ENCODE measurements at places on chromosomes 2 and 18.
A peak's percentile ranks its signal among the peaks of the same experiment; 100 is the strongest.

GRCh38 chr18:7303316-7304060, 72.6 kb downstream of the LRRC30 start:
- no peak for DNase-seq

DNA sequence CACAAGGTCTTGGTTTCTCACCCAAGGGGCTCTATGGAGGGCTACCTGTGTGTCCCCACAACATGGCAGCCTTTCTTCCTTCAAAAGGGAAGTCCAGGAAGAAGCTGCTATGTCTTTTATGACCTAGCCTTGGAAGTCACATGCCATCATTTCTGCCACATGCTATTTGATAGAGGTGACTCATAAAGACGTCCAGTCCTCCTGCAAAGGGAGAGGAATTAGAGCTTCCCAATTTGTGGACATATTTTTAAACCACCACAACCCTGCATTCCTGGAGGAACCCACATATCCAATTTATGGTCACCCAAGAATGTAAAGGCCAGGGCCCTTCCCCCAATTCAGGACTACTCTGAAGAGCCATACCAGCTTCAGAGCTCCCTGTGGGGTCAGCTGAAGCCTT, 246.2 kb downstream of the CYP26B1 start:
- DNase-seq, result no peak

GRCh38 chr2:54556621-54557121, 100.5 kb downstream of the SPTBN1 start:
- no peak for DNase-seq

DNA sequence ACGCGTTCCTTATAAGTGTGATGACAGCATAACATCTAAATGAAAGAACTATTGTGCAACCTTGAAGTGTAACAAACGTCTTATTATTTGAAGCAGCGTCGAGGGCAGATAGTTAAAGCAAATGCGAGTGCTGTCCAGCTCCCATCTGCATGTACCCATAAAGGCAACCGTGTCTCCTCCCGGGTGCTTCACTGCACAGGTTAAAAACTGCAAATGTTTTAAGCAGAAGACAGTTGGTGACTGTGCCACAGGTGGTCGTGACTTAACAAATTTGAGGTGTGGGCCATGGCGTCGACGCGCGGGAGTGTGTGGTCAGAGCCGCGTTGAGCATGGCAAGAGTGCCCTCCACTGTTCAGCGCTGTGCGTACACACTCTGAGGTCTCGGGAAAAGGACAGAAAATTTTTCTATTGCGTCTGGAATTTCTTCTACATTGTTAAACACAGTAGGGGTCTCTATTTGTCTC, 6.4 kb downstream of the SALL3 start:
- DNase-seq, result no peak

GRCh38 chr2:19800796-19801195, 101.0 kb downstream of the TTC32 start:
- DNase-seq, result no peak

DNA sequence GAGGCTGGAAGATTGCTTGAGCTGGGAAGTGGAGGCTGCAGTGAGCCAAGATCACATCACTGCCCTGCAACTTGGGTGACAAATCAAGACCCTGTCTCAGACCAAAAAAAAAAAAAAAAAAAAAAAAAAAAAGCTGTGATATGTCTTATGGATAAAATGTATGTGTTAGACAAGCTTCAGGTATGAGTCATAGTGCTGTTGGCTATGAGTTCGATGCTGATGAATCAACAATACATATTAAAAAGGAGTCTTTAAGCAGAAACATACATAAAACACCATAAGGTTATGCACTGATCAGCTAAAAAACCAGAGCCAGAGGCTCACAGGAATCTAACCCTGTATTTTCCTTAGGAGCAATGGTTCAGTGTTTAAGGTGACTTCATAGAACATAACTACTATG, 332.3 kb downstream of the NCKAP5 start:
- DNase-seq, result no peak

GRCh38 chr18:9711361-9712129, 3.4 kb downstream of the RAB31 start:
- no peak for DNase-seq

GRCh38 chr2:32925283-32925815, 21.4 kb upstream of the LTBP1 start:
- no peak for DNase-seq

DNA sequence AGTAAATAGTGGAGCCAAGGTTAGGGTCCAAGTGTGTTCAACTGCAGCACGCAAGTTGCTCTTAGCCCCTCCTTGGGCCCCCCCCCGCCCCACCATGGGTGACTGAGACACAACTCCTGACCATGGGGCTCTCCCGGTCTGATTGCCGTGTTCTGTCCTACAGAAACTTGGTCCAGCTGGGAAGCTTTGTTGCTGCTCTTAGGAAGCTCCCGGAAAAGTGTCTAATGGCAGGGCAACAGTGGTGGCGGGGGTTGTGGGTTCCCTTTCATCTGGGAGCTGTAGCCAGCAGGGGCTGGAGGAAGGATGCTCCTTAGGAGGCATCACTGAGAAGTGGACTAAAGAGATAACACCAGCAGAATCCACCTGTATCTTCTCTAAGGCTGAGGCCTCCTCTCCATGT, 111.1 kb downstream of the CYP26B1 start:
- no peak for DNase-seq

- DNase-seq, result no peak
Observed at GRCh38 chr2:232930059-232930400, 60.0 kb downstream of the SNORC start.

DNA sequence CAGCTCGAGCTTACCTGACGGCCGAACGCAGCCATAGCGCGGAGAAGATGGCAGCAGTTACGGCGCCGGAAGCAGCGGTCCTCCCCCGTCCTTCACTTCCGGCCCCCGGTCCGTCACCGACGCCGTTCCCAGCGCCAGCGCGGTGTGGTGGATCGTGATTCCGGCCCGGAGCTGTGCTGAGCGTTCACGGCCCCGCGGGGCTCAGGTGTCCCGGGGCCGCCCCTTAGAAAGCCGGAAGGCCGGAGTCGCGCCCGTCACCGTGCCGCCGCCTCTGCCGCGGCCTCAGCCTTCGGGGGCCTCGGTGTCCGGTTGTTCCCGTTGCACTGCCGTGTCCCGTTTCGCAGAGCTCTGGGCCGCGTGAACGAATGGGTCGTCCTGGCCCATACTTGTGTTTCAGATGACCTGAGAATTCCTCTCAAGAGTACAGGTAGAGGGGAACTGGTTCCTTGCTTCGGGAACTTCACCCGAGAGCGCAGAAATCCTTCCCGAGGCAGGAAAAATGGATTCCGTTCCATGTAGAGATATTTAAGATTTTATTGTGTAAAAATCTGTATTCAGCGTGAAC, at the start of gene MTERF4:
TSS of gene MTERF4 (minus strand) at position 49 of the 565 bp plus-strand sequence. CDS start at position 35, 14 bp downstream.
- DNase-seq, result peak; percentile 9

GRCh38 chr2:84735389-84735788, 145.5 kb downstream of the TRABD2A start:
- DNase-seq, result no peak

DNA sequence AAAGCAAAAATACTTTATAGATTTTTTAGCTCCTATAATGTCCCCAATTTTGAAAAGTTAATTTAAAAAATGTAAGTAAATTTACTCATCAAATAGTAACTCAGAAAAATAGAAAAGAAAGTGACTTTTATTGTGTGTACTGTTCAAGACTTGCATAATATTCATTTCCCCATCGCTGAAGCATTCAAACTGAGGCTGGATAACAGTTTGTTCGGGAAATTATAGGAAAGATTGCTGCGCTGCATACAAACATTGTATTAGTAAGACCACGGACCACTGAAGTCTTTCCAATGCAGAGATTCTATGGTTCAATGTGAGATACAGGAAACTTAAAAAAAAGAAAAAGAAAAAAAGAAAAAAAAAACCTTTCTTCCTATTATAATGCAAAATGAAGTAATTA, 10.4 kb downstream of the STK17B start:
- no peak for DNase-seq

All from HS-27A (cell line).